ENCODE measurements at places on chromosomes 16 and 17.

GRCh38 chr16:76294396-76295214 is 17.4 kb downstream of the CNTNAP4 start:
- DNase-seq = no peak

DNA sequence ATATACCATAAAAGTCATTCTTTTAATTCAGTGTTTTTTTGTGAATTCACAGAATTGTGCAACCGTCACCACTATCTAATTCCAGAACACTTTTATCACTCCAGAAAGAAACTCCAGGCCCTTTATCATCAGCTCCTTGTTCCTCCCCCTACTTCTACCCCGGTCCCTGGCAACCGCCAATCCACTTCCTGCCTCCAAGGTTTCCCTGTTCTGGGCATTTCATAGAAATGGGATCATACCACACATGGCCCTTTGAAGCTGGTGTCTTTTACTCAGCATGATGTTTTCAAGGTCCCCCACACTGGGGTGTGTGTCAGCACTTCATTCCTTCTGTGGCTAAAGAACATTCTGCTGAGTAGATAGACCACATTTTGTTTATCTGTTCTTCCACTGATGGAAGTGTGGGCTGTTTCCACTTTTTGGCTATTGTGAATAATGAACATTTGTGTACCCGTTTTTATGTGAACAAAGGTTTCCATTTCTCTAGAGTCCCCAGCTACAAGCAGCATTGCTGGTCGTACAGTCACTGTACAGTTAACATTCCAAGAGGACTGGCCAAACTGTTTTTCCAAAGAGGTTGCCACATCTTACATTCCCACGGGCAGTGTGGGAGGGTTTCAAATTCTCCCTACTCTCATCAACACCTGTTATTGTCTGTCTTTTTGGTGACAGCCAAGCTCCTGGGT is 75.8 kb upstream of the ZNF469 start:
- DNase-seq = no peak

DNA sequence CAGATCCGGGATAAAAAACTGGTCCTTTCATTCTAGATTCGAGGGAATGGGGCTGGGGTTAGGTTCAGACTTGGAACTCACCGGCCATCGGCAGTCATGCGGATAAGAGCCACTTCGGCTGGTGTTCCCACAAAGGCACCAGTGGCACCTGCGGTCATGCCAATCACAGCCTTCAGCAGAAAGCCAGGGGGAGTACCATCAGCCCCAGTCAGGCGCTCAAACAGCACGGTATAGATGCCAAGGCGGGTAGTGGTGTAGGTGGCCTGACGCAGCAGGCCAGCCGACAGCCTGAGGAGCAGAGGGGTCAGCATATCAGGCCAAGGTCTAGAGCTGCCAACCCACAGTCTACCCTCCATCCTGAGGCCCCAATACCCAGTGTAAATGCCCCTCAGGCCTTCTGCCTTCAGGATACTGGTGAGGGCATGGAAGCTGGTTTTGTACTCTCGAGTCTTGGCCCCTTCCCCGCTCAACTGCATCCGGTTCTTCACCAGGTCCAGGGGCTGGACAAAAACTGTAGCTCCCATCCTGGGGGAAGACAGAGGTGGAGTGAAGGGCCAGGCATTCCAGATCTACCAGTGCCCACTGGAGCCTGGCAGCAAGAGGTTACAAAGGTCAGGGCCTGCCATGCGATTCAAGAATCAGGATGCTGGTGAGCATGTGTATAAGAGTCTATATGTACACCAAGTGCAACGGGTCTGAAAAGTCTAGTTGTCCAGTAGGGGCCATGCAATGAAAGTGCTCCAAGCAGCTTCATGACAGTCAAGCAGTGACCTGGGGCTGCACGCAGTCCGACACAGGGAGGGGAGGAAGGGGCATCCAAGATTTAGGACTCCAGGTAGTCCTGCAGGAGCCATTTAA is 929 bp downstream of the SLC25A11 start:
- DNase-seq = no peak

- DNase-seq = no peak
These were observed 106.3 kb upstream of the HLF start for GRCh38 chr17:55158439-55158838.

All from stimulated activated CD4-positive, alpha-beta T cell treated with anti-CD3 and anti-CD28 coated beads, Interleukin-2, amount 100 ng/mL, for 4 hours (primary cell).